BE2C (cell line): ENCODE measurements at places on chromosomes 6 and 20.

DNA sequence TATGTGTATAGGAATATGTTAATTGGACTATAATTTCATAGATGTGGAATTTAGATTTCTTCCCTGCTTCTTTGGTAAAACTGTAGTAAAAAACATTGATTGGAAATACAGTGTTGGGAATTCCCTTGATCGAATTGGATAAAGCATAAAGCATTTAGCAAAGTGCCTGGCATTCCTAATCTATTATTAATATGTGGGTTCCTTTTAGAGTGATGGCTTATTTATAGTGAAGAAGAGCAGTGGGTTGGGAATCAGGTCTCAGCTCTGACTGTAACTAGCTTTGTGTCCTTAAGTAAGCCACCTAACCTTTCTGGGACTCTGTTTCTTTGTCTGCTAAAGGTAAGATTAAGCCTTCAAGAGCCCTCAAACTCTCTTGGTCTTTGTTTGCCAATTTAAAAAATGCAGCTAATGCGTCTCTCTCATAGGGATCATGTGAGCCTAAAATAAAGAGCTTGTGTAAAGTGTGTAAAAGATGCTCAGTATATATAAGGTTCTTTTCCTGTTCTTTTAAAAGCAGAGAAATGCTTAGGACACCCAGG is 53.3 kb downstream of the KCNS1 start:
- no peak for DNase-seq

DNA sequence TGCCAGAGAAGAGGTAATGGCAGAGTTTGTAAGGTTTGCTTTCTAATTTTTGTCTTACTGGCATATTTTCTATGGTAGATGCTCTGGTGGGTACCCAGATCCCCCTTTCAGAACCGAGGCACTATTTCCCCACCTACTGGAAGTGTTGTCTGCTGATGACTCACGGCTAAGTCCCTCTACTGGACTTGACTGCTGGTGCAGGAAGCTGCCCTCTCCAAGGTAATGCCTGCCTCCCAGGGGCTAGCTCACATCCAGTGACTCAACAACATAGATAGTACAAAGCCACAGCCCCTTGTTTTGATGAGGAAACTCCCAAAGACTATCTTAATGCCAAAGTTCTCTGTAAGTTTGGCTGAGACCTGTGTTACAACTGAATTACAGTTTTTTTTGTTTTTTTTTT is 285.4 kb upstream of the FLRT3 start:
- DNase-seq, result peak; percentile 48

- no peak for DNase-seq
These were observed 147.1 kb downstream of the MRPL14 start for GRCh38 chr6:43980004-43980795.

DNA sequence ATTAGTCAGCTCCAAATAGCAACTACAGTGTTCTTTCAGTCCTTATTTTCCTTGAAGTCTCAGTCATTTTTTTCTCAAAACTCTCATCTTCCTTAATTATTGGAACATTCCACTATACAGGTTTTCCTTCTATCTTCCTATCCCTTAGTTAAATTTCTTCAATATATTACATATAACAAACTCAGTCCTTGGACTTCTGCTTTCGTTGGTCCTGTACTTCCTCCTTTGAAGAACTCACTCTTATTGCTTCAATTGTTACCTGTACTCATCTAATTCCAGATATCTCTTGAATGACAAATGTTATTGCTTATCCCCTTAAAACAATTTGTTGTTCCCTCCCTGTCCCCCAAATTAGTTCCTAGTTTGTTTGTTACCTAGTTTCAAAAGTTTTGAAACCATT is 67.7 kb upstream of the NOTCH4 start:
- DNase-seq, result no peak

- peak; percentile 43 for DNase-seq
These were observed 14.2 kb downstream of the ARID1B start for GRCh38 chr6:156791320-156791850.

- no peak for DNase-seq
These were observed 195.2 kb upstream of the SASH1 start for GRCh38 chr6:148147463-148147830.

- no peak for DNase-seq
These were observed 91.5 kb downstream of the TOX2 start for GRCh38 chr20:44006126-44006525.

GRCh38 chr20:9963029-9963428 is 71.8 kb upstream of the ANKEF1 start:
- no peak for DNase-seq

- no peak for DNase-seq
These were observed 128.9 kb downstream of the BANF2 start for GRCh38 chr20:17828598-17829144.

- DNase-seq, result peak; percentile 88
These were observed 987 bp upstream of the QKI start for GRCh38 chr6:163413345-163414116.

DNA sequence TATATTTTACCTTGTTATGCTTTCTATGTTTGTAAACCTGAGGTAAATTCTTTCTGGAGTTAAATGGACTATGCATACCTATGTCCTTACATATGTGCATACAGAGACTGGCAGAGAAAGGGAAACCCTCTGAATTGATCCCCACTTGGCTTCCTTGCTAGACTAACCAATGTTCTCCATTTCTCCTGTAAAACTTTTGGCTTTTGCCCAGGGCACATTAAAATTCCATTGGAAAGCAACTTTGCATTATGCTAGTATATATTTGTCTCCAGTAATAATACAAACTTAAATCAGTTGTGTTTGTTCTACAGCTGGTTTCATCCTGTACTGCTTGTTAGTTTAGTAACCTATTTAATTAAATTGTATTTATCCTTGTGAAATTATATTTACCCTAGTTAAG is 646.0 kb upstream of the MARCKS start:
- no peak for DNase-seq

GRCh38 chr6:93817937-93818336 is 398.6 kb upstream of the EPHA7 start:
- no peak for DNase-seq

DNA sequence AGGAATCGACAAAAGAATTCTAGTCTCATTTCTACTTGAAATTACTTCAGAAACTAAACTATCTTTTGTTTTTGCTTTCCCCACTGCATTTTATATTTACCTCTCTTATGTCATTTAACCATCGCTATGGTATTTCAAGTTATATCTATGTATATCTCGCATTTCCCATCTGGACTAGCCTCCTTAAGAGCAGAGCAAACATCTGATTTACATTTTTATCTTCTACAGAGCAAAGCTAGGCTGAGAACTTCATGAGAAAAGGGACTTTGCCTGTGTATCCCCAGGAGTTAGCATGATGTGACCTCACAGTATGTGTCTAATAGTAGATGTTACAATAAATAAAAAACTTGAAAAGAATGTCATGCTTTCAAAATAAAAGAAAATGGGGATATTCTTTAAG is 201.2 kb downstream of the PTPRK start:
- DNase-seq, result no peak

DNA sequence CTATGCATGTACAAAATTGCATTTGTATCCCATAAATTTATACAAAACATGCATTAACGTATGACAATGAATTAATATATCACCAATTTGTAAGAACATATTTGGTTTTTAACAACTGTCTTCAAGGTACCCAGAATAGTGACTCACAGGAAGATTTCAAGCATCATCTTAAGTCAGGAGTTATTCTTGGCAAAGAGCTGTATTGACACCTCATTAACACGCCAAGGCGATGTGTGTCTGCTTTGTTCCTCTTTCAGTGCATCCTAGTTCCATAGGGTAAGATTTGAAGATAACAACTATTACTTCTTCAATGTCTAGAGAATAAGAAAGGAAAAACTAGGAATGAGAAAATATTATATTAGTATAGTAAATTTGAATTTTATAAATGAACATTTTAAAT is 35.8 kb upstream of the TPD52L1 start:
- no peak for DNase-seq

DNA sequence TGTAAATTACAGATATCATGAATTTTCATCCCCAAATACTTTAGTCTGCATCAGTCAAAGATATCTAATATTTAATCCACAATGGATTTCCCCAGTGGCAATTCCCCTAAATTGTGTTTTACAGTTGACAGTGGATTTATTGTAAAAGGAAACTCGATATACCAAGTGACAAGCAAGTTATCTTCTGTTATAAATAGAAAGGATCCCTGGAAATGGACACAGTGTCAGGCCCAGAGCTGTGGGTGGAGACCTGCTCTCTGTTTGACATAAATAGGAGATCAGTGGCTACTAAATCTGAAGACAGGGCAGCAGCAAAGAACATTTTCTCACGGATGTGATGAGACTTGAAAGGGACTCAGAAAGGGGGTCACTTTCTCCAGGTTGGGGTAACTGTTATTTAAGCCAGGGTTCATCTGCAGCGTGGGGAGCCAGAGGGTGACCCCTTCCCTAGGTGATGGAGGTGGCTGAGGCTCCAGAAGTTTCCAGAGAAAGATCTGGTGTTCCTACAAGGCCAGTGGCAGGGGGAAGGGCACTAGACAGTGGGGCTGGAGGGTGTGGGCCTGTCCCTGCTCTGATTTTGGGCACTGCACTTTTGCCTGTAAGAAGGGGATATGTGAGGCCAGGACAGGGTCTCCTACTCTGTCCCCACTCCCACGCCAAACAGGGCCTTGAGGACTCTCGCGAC is 12.3 kb upstream of the FAM110A start:
- DNase-seq, result no peak

DNA sequence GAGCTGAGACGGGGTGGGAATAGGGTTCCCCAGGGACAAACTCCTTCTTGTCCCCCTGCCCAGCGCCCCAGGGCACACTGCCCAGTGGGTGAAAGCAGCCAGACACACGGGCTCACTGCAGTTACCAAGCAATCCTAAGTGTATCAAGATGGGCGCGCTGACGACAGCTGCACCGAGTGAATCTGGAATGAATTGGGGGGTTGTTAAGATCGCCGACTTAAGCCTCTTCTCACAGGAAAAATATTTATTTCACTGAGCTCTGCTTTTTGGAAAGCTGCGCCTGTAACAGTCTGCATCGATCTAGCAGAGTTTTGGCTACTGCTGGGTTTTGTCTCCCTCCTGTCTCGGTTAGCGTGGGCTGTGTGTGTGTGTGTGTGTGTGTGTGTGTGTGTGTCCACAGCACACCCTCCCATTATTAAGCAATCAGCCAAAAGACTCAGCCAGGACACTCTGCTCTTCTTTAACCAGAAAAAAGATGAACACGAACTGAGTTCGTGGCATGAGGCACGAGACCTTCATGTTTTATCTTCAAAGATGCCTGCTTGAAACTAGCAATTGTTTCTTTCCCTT is 35.9 kb downstream of the RIPOR3 start:
- peak; percentile 63 for DNase-seq

DNA sequence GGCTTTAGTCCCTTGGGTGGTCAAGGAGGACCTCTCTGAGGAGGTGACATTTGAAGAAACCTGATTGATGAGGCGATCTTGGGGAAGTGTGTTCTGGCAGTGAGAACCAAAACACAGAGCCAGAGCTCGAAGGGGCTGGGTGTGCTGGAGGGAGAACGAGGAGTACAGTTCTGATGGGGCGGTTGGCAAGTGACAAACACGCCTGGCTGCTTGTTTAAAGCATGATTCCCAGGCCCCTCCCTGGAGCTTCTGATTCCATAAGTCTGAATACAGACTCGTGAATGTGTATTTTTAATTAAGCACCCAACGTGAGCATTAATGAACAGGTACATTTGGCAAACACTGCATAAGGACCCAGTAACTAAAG is 886 bp upstream of the NFATC2 start:
- no peak for DNase-seq

GRCh38 chr6:40722553-40723258 is 135.5 kb upstream of the LRFN2 start:
- no peak for DNase-seq

GRCh38 chr6:93209358-93209757 is 210.0 kb downstream of the EPHA7 start:
- DNase-seq, result no peak

DNA sequence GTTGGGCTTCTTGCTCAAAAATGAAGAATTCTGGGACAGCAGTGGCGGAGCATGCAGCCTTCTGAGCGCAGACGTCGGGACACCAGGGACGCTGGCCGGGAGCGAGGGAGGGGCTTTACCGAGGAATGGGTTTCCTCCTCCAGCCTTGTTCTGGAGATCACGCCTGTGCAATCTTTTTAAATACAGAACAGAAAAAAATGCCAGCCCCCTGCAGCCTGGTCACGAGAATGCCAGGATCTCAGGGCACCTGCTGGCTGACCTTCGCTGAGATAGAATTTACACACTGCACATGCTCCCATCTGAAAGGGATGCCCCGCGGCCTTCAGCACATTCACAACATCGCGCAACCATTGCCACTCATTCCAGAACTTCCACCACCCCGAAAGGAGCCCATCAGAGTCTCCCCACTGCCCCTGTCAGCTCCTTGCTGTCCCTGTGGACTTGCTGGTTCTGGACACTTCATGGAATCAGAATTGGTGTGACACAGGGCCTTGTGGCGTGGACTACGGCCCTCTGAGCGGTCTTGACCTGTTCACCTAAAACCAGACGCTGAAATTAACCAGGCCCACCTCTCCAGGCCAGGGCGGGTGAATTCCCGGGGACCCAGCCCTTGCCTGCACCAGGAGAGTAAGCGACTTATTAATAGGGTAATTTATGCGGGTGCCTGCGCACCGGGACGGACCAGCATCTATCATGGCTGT is 20.6 kb upstream of the BHLHE23 start:
- DNase-seq, result peak; percentile 15

DNA sequence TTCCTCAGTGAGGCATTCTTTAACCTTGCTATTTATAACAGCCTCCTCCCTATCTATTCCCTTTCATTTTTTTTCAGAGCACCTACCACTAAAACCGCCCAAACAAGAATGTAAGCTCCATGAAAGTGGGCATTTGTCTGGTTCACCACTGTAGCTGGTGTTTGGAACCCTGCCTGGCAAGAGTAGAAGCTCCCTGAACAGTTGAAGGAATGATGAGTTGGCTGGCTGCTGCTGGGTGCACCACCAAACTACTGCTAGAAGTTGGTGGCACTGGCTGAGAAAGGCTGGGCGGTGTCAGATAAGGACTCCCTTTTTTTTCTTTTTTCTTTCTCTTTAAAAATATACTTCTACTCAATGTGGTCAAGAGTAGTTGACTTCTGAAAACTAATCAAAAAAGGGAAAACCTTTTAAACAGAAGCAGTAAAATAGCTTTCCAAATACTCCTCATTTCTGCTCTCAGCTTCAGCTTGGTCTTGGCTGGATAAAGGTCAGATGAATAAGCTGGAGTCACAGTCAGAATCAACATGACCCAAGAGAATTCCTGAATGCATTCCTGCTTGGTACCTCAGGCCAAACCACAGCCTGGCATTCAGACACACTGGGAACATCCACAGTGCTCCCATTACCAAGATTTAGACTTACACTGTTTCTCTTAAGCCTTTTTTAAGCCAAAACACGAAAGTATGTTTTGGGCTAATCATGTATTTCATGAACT is 38.0 kb downstream of the RTN4IP1 start:
- DNase-seq, result no peak

DNA sequence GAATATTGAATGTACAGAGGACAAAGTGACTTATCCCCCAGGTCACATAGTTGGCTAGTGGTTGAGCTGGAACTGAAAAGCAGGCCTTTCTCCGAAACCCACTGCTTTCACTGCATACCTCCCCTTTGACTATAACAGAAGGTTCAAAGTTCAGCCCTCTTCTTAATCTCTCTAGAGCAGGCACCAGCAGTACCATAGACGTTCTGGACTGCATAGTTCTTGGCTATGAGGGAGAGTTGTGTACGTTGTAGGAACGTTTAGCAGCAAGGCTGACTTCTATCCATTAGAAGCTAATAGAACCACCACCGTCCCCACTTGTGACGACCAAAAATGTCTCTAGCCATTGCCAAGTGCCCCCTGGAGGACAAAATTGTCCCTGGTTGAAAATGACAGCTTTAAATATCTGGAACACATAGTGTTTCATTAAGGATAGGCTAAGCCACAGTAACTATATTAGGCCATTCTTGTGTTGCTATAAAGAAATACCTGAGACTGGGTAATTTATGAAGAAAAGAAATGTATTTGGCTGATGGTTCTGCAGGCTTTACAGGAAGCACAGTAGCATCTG is 123.8 kb upstream of the MTHFD1L start:
- no peak for DNase-seq
